Foreskin keratinocyte (primary cell): ENCODE measurements at places on chromosomes 1 and 21. TPM values are rescaled to one million over a fixed set of nuclear protein-coding genes. Genes with fewer than 3 reads are reported as not detected.

DNA sequence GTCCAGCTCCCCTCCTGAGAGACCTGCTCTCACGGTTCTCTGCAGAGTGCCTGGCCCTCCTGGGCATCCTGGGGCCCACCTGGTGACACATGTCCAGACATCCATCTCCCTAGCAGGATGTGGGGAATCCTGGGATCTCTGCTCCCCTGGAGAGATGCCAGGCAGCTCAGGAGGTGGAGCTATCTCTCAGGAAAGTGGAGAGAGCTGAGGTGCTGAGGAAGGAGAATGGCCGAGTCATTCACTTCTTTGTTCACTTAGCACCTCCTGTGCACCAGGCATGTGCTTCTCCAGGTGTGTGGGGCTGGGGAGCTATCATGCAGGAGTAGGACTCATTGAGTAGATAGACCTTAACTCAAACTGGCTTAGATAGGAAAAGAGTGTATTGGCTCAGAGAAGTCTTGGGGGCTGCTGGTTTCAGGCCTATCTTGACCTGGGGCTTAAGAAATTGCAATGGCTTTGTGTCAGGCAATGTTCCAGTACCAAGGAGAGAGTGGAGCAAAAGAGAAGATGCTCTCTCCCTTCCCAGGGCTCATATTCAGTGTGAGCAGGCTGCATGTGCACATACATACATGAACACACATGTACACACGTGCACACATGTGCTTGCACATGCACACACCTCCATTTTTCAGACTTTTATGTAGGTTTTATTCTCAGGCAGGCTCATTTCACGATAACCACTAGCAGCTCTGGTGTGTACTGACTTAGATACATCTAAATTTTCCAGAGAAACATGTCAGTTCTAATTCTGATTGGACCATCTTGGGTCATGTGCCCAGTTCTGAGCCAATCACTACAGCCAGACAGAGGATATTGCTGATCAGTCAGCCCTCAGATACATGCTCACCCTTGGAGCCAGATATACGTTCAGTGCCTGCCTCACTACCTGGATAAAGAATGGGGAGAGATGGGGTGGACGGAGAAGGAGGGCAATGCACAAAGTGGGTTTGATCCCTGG, 437.6 kb downstream of the PTPRU start:
- DNase-seq: peak; percentile 26

- DNase-seq: no peak
These were observed 26.4 kb downstream of the LRRC53 start for GRCh38 chr1:74486036-74486435.

DNA sequence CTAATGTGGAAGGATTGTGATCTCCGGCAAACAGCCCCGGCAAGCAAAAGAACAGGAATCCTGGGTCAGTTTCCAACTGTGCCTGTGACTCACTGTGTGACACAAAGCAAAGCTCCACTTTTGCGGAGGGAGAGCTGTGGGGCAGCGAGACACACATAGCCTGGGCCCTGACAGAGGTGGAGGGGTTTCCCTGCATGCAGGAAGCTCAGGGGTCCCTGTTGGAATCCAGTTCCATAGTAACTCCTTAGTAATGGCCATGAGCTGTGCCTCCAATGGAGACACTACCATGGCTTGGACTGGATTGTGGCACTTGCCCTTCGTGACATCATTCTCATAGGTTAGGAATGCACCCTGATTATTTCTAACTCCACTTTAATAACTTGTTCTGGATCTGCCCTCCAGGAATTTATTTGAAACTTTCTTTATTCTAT, 47.0 kb upstream of the ATF3 start:
- no peak for DNase-seq

DNA sequence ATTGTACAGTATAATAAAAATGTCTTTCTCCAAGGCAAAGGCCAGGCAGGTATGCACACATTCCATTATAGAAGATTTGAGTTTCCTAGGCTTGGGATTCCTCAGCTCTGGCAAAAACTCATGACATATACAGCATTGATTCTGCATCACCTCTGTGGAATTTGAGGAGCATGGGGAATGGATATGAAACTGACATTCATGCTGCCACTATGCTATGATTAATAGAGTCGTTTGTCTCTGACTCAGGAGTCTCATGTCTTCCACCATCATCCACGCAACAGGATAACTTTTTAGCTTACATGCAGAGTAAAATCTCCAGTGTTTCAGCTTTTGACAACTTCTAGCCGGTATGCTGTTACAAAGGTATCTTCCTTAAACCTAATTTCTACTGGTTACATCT, 49.8 kb upstream of the ADORA3 start:
- peak; percentile 83 for DNase-seq

- no peak for DNase-seq
These were observed 251.4 kb downstream of the FAM72C start for GRCh38 chr1:143720087-143721023.

- DNase-seq: no peak
These were observed 34.8 kb downstream of the ACOT7 start for GRCh38 chr1:6358757-6359201.

DNA sequence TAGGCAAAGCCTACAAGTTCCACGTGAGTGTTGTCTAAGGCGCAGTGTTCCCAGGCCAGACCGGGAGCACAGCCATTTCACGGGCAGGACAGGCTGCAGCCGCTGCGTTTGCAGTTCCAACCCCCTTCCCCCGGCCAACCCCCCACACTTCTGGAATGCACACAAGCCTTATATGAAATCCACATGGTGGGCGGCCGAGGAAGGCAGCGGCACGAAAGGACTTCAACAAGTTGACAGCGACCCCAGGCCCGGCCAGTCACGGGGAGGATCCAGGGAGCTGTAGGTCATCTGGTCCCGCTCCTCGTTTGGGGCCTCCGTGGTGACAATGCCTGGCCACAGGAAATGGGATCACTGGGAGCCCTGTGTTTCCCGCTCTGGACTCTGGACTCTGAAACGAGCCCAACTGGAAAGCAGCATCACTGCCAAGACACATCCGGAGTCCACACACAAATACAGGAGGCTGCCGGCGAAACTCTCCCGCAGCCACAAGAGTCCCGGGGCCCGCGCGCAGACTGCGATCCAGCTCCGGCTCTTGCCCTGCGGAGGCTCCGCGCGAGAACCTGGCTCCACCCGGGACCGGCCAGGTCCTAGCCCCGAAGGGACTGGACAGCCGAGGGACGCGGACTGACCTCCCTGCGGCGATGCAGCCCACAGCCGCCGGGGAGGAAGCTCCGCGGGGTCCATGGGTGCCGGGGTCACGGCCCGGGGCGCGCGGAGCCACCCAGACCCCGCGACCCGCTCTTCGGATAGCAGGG, 794 bp downstream of the NID1 start:
- DNase-seq: no peak

DNA sequence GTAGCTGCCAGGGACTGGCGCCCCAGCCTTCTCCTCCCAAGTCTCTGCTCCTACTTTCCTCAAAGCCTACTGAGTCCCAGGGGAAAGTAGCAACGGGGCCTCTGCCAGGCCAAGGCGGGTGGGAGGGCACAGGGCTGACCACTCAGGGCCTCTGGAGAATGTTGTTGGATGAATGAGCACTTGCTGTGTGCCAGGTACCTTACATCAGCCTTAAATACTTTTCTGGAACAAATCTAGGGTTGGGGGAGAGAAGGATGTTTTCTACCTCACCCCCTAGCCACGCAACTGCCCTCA, 119.3 kb upstream of the ZBTB40 start:
- DNase-seq: no peak

GRCh38 chr1:213221209-213221608, 170.2 kb downstream of the RPS6KC1 start:
- DNase-seq: no peak

GRCh38 chr1:94305704-94306103, 68.3 kb upstream of the ARHGAP29 start:
- peak; percentile 68 for DNase-seq

DNA sequence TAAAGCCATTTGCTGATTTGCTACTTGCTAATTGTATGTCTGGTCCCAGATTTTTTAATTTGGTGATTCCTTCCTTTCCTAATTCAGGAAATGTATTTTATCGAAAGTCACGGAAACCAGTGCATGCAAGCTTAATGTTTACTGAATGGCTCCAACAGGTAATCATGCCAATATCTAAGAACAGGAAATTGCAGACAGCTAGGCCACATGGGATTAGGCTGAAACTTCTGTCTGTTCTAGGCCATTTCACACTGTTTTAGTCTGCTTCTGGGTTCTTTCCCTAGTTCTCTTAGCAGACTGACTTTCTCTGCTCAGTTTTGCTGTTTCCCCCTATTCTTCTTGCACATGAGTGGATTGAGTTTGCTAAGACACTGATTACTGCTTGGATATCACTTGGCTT, 111.4 kb downstream of the NTNG1 start:
- no peak for DNase-seq

GRCh38 chr1:117930484-117930883, 945 bp downstream of the WDR3 start:
- no peak for DNase-seq

GRCh38 chr1:66947267-66947666, 22.5 kb downstream of the MIER1 start:
- no peak for DNase-seq

DNA sequence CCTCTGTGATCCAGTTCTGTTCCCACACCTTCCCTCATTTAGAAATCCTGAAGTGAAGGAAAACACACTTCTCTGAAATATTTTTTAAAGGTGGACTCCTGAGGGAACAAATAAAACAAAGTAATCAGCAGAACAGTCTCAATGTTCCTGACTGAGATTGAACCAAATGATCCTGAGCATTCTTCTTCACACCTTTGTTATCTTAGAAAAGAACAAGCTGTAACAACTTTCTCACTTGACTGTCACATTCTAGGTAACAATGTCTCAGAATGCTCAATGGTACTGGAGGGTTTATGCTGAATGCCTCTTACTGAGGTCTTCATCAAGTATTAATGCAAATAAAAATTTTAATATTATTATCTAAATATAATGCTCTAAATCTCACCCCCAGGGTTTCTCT, 40.4 kb upstream of the RGS2 start:
- no peak for DNase-seq

DNA sequence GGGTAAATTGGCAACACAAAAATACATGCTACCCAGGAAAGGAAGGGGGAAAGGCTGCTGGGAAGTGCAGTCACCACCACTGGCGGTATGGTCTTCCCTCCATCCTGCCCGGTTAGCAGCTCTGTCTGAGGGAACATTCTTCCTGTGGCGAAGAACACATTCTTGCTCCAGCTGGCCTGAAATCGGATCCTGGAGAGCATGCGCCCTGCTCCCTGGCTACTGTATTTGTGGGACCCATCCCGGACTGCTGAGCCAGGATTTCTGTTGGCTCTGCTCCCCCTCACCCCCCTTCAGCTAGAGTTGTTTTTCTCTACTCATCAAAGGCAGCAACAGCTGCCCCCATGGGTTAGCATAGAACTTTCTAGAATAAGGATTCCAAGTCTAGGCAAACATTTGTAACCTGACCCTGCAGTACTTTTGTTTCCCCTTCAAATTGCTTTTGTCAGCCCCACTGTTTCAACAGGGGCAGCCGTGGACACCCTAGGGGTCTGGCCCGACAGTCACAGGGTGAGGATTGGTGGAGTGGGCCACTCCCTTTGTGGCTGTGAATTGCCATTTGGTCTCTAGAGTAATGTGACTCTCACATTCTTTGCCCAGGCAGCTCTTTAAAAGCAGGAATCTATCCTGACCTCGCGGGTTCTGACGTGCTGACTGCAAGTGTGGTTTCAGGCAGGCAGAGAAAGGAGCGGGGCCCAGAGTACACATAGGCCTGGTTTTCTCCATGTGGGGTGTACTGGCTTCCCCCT, 157.7 kb downstream of the TOMM20 start:
- peak; percentile 84 for DNase-seq

- DNase-seq: no peak
These were observed 10.2 kb upstream of the OR10J4 start for GRCh38 chr1:159421821-159422220.

GRCh38 chr1:161497961-161498360, 7.3 kb upstream of the FCGR2A start:
- no peak for DNase-seq

DNA sequence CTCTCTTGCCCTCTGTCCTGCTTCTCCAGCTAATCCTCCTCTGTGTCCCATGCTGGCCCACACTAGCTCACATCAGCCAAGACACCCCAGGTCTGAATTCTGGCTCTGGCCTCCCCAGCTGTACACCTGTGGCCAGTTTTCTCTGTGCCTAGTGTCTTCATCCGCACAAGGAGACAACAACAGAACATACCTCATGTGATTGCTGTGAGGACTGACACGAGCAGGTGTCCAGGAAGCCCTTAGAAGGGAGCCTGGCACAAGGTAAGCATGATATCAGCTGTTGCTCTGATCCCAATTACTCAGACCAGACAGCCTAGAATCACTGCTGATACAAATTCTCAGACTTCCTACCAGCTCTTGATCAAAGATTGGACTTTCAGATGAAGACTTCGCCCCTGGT, 71.2 kb upstream of the GJB5 start:
- no peak for DNase-seq

- DNase-seq: no peak
These were observed 32.8 kb upstream of the ABCD3 start for GRCh38 chr1:94385308-94385929.

- no peak for DNase-seq
These were observed 5.7 kb downstream of the ADGRL2 start for GRCh38 chr1:81806432-81806770.

DNA sequence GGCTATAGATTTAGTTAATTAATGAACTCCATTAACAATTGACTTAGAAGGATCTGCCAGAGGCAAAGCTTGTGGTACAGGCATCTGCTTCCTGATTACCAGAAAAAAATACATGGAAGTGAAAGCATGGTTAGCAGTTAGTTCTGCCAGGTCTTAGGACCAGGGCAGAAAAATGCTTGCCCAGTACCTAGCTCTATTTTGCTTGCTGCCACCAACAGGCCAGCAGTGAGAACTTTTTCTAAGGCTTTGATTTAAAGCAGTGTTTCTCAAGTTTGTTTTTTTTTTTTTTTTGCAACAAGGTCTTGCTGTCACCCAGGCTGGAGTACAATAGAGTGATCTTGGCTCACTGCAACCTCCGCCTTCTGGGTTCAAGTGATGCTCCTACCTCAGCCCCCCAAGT, 16.4 kb upstream of the MTF1 start:
- DNase-seq: peak; percentile 9

DNA sequence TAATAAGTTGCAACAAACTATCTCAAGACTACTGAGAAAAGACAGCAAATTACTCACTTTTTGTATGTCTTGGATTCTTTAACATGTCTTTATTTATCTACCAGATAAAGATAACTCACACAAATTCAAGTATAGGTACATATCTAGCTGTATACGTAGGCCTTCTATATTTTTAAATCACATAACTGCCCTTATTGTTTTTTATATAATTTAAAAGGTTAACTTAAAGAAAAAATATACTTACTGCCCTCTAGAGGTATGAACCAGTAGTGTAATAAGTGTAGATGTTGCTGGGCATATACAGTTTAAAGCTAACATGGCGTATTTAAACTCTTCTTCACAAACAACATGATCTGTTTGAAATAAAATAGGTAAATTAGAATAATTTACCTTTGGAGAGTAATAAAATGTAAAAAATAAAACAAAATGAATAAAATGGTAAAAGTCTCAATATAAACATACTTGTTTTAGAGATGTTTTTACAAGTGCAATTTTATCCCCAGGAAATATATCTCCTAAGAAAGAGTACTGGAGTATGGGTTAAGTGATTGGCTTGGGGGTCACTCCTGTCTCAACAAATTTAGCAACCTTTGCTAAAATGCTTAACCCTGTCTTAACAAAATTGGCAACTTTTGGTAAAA, 235.2 kb downstream of the KCNT2 start:
- DNase-seq: peak; percentile 25

- no peak for DNase-seq
These were observed 199.2 kb upstream of the NEGR1 start for GRCh38 chr1:72481420-72481970.

Gene PTPN14
- polyA plus RNA-seq: 5.0 and 6.2 TPM in 2 replicates

Gene TMEM269
- 0.02 TPM in 1 of 2 replicates, not detected in the other for polyA plus RNA-seq

Gene PLEKHN1
- 3.4 and 4.2 TPM in 2 replicates for polyA plus RNA-seq

Gene GDAP2
- 5.8 and 6.9 TPM in 2 replicates for polyA plus RNA-seq

Gene HPCAL4
- polyA plus RNA-seq: not detected in 2 replicates
